COLO829 (cell line): ENCODE measurements at places on chromosomes 11 and 22.

DNA sequence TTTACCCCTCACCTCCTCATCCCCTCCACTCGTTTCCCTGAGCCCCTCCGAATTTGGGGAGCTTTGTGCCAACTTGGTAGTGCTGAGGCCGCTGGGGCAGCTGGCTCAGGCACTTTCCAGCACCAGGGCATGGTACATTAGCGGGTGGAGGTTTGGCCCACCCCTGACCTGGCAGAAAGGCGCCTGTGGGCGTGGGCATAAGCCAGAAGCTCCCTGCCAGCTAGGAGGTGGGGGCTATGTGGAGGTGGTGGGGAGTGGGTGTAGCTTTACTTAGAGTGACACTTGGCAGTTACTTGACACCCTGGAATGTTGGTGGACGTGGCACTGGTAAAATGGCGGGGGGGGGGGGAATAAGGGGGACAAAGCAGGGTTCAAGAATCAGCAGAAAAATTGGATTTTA, 10.3 kb upstream of the IGF2 start:
- no peak for DNase-seq

DNA sequence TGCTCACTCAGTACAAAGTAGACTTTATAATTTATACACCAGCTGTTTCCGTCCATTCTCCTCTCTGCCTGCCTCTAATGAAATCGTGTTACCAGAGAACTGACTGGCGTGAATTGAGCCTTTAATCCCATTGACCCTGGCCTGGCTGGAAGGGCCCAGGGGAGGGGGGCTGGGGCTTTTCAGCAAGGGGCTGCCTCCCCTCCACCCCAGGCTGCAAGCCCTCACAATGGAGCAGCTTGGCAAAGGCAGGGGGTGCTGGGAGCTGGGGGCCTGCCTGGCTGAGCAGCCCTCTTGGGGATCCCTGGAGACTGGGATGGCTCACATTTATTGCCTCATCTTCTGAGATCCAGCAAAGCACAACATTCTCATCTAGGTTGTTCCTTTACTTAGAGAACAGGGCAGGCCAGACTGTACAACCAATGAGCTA, 25.8 kb upstream of the LMO1 start:
- DNase-seq: no peak

GRCh38 chr11:6705905-6706535, 22.9 kb upstream of the MRPL17 start:
- DNase-seq: peak; percentile 66

DNA sequence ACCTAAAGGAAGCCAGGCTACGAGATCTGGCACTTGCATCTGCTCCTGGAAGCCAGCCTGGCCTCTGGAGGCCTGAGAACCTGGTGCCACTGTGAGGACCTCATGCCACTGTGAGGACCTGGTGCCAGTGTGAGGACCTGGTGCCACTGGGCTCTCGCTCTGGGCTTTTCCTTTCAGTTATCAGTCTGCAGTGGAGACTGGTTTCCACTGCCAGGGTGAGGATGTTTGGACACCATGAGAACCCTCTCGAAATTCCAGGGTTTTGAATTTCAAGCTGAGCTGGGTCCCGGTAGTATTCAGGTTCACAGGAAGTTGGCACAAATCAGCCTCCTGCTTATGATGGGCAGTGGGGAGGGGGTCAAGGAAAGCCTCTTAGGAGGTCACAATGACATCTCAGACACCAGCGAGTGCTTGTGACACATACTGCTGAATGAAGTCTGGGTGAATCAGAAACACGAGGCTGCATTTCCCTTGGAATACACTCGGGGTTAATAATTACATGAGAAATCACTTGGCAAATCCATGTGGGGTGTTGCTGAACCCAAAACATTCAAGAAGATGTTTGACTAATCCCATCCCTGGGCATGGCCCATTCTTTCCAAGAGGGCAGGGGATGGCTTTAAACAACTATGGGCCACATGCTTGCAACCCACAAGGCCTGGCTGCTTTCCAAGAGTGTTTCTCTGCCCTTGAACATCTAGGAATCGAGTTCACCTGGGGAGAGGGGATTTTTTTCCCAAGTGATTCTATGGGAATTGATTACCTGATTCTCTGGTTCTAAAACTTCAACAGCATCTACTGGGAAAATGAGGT, 60.2 kb downstream of the LINC01488 start:
- no peak for DNase-seq

- no peak for DNase-seq
Measured at GRCh38 chr22:25370322-25370721, 150.9 kb downstream of the CRYBB2 start.

- peak; percentile 18 for DNase-seq
Measured at GRCh38 chr11:122494221-122494620, 161.3 kb upstream of the UBASH3B start.

DNA sequence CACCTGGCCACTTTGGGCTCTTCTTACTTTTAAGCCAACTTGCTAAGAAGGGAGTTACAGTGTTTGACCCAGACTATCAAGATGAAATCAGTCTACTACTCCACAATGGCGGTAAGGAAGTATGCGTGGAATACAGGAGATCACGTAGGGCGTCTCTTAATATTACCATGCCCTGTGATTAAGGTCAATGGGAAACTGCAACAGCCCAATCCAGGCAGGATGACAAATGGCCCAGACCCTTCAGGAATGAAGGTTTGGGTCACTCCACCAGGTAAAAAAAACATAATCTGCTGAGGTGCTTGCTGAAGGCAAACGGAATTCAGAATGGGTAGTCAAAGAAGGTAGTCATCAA, 1.0 kb upstream of the YPEL4 start:
- DNase-seq: no peak

DNA sequence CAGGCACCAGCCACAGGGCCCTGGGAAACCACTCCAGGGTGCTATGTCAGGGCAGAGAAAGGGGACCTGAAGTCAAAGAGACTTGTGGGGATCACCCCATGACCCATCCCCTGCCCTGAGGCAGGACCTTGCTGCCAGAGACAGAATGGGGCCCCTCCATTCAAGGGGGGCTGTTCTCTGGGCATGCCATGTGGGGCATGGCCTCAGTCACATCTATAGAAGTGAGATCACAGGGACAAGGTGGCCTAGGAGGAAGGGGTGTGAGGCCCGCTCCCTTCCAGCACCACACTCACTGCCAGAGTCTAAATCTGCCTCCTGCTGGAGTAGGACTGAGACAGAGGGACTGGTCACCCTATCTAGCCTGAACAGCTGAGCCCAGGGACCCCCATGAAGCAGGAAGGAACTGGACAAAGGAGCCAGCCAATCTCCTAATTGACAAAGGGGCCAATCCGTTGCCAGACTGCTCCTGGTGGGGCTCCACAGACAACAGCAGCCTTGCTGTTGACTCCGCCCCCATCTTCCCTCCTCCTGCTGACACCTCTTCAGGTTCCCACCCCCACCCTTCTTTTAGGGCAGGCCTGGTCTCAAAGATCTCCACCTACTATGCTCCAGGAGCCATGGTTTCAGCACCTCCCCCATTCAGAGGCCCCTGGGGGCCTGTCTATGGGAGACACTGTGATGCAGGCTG, 26.0 kb downstream of the NEAT1 start:
- no peak for DNase-seq

DNA sequence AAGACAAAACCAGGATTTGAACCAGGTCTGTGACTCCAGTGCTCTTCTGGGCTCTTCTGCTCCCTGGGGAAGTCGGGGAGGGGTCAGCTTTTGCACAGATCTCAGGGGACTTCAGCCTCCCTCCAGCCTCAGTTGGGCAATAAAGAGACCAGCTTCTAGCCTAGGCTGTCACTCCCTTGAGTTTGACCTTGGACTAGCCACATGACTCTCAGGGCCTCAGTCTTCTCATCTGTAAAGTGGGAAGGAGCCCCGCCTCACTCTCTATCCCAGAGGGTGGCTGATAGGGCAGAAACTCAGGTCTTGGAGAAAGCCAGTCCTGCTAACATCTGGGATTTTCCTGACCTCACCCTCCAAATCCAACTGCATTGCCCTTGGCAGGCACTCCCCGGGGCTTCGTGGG, 38.7 kb downstream of the ELFN2 start:
- no peak for DNase-seq

GRCh38 chr11:100705447-100705846, 18.4 kb downstream of the ARHGAP42 start:
- no peak for DNase-seq

DNA sequence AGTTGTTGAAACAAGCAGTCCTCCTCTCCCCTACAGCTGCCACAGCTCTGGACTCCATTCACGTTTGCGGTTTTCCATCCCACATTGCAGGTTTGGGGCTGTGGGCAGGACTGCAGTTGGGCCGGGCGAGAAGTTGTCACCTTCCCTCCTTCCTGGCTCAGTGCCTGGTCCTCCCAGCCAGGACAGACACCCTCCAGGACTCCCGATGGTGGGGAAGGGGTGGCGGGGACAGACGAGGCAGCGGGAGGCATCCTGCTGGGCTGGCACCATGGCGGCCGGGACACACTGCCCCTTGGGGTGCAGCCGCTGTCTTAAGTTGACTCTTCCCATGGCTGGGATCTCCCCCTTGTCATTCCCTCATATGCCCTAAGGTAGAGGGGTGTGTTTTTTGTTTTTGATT, 615.2 kb downstream of the BRD1 start:
- DNase-seq: no peak

- DNase-seq: no peak
Measured at GRCh38 chr11:6632116-6633073, 13.2 kb upstream of the TPP1 start.

DNA sequence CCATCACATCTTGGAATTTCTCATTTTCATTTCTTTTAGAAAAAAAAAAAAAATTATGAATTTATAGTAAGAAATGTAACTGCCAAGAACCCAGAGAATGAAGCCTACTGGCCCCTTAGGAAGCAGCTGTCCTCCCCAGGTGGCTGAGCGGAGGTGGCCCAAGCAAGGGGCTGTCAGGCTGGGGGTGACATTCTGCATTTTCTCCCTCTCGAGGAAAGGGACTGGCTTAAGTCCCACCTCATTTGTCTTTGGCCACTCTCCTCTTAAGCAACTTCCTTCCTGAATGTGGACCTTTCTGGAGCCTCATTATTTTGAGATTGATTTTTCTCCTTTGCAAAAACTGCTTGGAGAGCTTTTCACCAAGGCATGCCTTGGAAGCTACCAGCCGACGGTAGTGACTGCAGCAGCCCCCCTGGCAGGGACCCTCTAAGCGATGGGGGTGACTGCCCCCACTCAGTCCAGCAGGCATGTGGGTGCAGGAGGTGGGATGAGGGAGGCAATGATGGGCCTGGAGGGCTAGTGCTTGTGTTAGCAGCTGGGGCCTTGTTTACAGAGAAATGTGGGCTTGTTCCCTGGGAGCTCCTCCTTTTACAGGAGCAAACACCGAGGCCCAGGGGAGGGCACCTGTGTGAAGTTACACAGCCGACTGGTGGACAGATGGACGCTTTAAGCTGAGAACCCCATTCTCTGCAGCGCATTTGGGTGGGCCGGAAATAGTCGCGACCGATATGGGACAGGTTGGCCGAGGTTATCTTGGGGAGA, 111.7 kb downstream of the MORC2 start:
- DNase-seq: no peak

DNA sequence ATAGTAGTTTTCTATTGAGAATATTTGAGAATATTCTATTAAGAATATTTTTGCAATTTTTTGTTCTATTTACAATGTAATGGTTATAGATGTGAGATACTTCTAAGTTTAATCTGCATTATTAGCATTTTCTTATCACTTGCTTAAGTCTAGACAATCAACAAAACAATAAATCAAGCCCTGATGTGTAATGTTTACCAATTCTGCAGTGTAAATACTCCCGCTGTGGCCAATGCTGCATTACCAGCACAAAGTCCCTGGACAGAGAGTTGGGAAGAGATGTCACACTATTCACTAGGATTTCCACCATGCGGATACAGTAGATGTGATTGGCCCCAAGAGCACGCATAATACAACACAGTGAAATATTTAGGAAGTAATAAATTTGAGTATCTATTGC, 47.6 kb upstream of the GCAT start:
- DNase-seq: no peak

GRCh38 chr11:118217575-118217974, 7.2 kb downstream of the JAML start:
- no peak for DNase-seq

DNA sequence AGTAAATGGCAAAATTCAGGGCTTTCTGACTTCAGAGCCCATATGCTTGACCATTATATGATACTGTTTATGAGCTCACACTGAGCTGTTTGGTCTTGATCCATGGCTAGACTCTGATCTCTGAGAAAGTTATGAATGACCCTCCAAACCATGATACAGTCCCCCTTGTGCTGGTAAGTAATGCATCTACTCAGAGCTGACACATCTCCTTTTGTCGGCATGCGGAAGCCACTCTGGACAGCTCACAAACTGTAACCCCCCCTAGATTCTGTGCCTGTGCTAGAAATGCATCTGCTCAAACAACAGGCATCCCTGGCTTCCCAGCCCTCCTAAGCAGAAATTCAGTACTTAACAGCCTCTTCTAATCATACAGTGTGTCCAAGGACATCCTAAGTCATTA, 150.8 kb upstream of the RAG2 start:
- DNase-seq: no peak

GRCh38 chr22:48224332-48224731, 1461.9 kb downstream of the TBC1D22A start:
- DNase-seq: no peak

DNA sequence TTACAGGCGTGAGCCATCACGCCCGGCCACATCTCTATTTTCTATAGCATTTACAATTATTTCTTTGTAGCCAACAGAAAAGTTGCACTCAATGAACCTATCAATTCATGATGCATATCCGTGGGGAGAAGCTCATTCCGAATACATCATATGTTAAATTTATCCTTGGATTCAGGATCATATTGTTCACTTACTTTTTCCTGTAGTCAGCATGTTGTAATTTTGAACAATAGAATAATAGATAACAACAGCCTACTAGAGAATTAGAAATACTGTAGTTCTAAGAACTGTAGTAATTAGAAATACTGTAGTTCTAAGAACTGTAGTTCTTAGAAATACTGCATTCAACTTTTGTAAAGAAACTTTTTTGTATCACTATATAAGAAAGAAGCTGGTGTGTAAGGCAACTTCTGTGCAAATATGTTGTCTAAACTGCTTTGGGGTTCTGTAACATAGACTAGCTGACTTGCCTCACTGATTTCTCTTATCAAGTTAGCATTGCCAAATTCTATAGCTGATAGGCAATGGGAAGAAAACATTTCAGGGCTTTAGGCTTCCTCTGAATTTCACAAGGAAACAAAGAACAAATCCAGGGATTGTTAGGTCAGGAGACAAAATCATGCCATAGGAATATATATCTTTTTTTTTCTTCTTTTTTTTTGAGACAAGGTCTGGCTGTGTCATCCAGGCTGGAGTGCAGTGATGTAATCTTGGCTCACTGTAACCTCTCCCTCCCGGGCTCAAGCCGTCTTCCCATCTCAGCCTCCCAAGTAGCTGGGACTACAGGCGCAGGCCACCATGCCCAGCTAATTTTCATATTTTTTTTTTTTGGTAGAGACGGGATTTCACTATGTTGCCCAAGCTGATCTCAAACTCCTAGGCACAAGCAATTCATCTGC, 91.9 kb downstream of the CSTPP1 start:
- peak; percentile 51 for DNase-seq

GRCh38 chr11:44004452-44005062, 43.2 kb upstream of the ACCSL start:
- no peak for DNase-seq

DNA sequence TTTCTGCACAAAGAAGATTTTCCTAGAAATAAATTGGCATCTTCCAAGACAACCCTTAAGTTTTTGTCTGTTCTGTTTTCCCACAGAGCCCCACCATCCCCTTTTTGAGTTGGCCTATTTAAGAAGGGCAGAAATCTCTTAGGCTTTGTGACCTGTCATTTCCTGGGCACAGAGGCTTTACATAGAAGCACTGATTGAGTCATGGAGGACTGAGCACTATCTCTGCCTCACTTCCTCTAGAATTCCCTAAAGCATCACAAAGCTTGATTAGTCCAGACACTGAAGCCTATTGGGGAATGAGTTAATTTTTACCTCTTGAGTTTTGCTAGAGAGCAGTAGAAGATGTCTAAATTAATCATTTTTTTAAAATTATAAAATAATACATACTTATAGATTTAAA, 25.4 kb downstream of the TRIM44 start:
- peak; percentile 31 for DNase-seq
